EH (cell line): ENCODE measurements at places on chromosomes 2 and 18.

GRCh38 chr2:63590626-63591408, 2.1 kb downstream of the MDH1 start:
- peak; percentile 9 for DNase-seq

DNA sequence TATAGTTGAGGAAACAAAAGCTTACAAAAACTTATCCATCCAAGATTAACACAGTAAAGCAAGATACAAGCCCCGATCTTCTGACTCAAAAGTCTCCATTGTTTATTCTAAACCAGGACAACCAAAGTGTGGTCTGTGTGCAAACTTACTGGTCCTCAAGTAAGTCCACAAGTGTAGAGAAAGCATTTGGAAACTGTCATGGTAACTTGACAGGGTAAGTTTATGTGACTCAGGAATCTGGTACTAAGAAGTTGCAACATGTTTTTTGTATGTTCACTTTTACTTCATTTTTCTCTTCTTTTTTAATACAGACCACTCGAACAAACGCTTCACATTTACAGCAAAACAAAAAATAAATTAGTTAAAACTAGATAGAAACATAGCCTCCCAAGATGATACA, 9.4 kb downstream of the MBD2 start:
- DNase-seq, result peak; percentile 43

GRCh38 chr2:166090908-166091307, 36.9 kb downstream of the SCN1A start:
- no peak for DNase-seq

- peak; percentile 7 for DNase-seq
Measured at GRCh38 chr18:5772306-5773105, 122.8 kb downstream of the TMEM200C start.

DNA sequence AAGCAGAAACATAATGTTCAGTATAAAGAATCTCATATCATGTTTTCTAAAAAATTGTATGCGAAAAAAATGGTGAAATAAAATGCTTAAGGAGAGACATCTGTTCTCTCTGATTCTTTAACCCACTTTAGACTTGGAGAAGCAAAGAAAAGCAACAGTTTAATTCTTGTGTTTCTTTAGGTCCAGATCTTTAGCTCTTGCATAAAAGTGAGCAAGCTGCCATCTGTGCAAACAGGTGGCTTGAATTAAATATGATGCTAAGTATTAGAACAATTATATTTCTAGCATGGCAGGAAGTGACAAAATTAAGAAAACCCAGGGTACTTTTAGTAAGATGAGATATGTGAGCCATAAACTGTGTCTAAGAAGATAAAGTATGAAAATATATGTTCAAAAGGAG, 1038.3 kb downstream of the DPP10 start:
- no peak for DNase-seq

GRCh38 chr2:154229966-154230365, 358.2 kb downstream of the GALNT13 start:
- no peak for DNase-seq

GRCh38 chr18:44410740-44411139, 269.9 kb upstream of the SETBP1 start:
- DNase-seq, result no peak

GRCh38 chr2:232523682-232524597, 2.0 kb upstream of the CHRND start:
- peak; percentile 26 for DNase-seq

GRCh38 chr2:85401844-85402243, 8.3 kb downstream of the CAPG start:
- DNase-seq, result no peak

DNA sequence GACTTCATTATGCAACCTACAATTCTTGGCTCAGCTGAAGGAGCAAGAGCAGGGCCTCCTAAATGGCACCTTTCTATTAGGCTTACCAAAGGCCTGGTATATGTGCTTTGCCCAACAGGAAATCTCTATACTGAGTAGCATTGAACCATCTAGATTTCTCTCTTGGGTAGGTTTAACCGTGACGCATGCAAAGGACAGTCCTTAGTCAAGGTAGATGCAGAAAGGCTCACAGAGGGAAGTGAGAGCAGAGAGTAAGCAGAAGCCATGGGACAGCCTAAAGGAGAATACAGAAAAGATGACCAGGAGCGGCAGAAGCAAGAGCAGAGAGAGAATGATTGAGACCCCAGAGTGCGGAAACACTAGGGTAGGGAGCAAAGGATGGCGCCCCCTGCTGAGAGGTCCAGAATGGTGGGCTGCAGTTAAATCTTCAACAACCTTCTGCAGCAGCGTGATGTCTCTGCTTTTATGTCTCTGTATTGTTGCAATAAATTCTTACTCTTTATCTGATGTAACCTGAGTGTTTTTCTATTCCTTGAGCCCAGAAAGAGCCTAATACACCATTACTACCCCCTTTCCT, 4.7 kb upstream of the OSBPL1A start:
- DNase-seq, result no peak
